Activated CD4-positive, CD25-positive, alpha-beta regulatory T cell treated with anti-CD3 and anti-CD28 coated beads, Interleukin-2, amount 50 U/mL, for 24 hours (primary cell): ENCODE measurements at places on chromosomes 16 and 17.
A peak's percentile ranks its signal among the peaks of the same experiment; 100 is the strongest.

DNA sequence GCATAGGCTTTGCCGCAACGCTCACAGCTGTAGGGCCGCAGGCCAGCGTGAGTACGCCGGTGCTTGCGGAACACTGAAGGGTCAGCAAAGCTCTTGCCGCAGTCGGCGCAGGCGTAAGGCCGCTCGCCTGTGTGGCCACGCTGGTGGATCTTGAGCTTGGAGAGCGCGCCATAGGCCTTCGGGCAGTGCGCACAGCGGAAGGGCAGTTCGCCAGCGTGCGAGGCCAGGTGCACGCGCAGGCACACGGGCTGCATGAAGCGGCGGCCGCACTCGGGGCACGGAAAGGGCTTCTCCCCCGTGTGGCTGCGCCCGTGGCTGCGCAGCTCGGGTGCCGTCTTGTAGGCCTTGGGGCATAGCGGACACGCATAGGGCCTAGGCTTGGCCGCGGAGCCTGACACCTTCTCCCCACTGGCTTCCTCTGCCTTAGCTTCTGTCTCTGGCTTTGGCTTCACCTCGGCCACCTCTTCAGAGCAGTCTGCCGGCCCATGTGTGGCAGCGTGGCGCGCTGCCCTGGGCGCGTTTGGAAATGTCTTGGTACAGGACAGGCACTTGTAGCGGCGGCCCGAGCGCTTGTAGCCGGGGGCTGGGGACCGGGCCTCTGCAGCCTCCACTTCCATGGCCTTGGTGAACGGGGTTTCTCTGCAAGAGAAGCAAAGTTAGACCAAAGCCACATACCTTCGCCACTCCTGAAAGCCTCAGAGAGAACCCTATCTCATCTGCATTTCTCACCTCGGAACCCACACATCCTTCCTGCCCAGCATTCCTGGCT is 10.0 kb downstream of the ZNF668 start:
- no peak for ATAC-seq

GRCh38 chr17:55201308-55201932 is 63.3 kb upstream of the HLF start:
- ATAC-seq = no peak

- ATAC-seq = peak; percentile 81
Measured at GRCh38 chr16:11025120-11025531, 80.8 kb downstream of the CLEC16A start.

GRCh38 chr17:79029327-79030009 is 5.5 kb downstream of the C1QTNF1 start:
- ATAC-seq = no peak

GRCh38 chr17:17064322-17064721 is 22.1 kb downstream of the MPRIP start:
- no peak for ATAC-seq

DNA sequence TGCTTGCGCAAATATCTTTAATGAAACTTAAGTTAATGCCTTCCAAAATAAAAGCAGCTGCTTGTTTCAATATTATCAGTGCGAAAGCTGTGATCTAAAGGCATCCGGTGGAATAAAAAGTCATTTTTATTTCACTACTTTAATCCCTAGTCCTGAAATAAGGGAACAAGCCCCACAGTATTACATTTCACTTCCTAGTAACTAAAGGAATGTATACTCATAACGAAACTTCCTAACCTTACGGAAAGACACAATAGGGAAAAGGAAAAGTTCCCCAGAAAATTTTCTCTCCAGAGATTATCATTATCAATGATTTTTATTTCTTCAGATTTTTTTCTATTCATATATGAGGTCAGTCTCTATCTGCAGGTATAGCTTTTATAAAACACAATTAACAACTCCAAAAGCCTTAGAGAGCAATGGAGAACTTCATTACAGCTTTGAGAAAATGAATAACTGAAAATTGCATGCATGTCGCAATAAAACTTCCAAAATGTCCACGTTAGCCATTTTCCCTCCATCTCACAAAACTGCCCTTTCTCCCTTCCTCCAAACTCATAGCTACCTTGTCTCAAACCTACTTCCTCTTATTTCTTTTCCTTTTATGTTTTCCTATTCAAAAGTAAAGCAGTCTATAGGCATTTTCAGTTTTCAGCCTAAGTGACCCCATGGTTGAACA is 154.3 kb upstream of the MED13 start:
- ATAC-seq = no peak

DNA sequence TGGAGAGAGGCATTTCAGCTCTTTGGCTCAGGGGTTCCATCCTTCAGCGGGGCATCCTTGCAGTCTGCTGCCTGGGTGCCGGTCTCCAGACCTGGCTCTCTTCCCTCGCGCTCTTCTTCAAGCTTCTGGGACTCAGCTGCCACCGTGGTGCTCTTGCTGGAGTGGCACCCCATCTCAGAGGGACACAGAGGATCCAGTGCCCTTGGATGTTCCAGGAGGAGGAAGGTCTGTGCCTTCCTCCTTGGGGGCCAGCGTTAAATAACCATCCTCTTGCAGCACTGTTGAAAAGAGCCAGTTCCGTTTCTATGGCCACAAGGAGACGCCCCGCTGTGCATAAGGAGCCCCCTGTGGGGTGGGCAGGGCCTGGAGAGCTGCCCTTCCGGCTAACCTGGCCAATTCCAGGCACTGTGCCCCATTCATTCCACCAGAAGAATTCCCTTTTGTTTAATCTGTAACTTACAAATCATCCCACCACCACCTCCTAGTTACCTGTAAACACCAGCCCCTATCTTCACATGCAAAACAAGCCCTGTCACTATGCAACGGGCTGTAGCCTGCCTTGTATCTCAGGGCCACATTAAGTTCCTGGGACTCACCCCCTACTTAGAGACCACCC is 8.6 kb downstream of the CHD9NB start:
- no peak for ATAC-seq

DNA sequence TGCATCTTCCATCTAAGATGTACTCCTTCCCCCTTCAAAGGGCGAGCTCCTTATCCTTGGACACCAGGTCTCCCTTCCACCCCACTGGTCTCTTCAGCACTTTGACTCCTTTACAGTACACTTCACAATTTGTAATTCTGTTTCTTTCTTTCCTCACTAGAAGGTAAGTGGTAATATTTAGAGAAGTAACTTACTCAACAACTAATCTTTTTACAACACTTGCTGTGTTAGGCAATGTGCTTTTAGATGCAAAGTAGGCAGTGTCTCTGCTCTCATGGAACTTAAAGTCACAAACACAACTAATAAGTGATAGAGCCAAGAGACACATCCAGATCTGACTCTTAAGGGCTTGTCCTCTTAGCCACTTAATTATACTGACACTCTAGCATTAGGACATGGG is 6.4 kb downstream of the SIAH1 start:
- ATAC-seq = no peak

DNA sequence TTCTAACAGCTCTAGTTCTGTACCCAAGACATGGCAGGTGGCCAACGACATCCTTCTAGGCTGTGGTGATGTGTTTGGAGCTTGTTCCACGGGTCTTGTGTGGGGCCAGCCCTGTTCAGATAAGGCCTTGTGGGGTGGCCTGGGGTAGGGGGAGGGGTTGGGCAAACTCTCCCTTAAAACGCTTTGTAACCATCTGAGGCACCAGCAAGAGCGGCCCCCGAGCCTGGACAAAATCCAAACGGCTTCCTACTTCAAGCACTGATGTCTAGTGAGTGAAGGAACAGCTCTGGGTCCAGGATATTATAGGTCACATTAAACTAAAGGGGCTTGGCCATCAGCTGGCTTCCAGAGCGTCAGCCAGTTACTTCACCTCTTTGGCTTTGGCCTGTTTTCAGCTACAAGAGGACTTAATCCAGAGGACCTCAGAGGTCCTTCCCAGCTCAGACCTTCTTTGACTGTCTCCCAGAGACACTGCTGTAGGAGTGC is 11.9 kb downstream of the SERPINF1 start:
- no peak for ATAC-seq

DNA sequence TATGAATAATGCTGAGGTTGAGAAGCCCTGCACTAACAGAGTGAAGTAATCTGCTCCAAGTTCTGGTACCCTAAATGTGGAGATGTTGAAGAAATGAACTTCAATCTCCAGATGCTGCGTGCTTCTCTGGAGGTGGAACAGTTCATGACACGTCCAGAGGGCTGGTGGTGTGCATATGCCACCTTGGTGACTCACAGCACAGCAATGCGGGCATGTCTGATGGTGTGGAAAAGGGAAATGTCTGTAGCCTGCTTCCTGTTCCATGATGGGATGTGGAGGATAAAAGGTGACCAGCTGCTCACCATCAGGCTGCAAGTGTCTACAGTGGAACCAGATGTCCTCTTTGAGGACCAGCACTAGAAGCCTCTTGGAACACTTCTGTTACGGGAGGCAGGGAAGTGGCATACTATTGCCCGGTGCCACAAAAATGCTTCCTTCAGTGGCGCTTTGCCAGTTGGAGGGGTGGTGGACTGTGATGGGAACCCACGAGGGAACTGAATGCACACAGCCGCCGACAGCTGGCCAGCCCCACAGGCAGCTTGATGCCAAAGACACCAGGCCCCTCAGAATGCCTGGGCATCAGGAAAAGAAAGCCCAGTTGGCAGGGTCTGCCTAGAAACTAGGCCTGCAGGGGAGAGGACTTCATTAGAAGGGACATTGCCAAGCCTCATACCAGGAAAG is 19.9 kb downstream of the SNX11 start:
- ATAC-seq = no peak

- peak; percentile 88 for ATAC-seq
Measured at GRCh38 chr17:2954898-2955445, 108.4 kb downstream of the OR1D5 start.

- ATAC-seq = peak; percentile 10
Measured at GRCh38 chr17:74749279-74750038, 1.0 kb downstream of the NHERF1 start.

GRCh38 chr17:42248351-42249179 is 27.6 kb downstream of the STAT5B start:
- ATAC-seq = peak; percentile 71

DNA sequence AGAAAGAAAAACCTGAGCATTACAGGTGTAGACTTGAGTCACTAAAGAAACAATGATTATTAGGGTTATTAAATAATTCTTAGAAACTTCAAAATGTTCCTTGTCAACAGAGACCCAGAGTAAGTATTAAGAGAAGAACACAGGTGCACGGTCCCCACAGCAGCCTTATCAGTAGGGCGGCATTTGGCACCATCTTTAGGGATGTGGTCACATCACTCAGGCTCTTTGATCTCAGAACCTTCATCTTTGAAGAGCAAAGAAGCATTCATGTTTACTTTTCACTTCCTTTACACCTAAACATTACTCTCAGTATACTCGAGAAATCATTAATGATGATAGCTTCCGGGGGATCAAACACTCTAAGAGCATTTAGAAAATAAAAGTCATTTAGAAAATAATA is 928.7 kb downstream of the KCNJ2 start:
- ATAC-seq = no peak

- ATAC-seq = no peak
Measured at GRCh38 chr16:11530171-11530940, 56.4 kb downstream of the LITAF start.

DNA sequence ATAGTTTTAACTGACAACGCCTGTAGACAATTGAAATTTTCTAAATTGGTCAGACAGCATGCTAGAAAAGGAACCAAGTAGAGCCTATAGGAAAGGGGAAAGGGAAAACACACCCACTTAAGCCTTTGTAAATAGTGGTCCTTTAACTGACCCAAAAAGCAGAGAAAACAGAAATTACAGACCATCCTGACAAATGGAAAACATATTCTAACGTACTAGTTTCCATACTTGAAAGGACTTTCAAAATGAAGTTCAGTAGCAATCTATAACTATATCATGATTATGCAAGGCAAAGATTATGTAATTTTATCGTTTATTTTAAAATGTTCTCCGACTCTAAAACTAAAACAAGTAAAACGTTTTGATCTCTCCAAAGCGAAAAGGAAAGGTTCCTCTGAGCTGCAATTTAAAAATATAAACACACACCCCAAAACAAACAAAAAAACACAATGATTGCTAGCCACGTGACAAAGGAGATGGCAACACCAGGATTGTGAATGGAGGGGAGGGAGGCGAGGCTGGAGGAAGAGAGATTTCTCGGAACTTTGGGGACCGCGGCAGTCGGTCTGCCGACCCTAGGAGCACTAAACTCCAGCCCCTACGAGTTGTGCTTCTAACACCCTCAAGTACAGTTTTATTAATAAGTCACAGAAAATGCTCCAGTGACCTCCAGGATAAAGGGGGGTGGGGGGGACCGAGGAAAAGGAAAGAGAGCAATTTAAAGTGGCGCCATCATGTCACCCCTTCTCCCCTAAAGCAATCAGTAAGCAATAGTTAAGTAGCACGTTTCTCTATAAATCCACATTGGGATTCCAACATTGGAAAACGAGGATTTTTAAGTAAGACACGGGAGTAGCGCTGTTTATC is 1.7 kb downstream of the KANSL1 start:
- no peak for ATAC-seq

DNA sequence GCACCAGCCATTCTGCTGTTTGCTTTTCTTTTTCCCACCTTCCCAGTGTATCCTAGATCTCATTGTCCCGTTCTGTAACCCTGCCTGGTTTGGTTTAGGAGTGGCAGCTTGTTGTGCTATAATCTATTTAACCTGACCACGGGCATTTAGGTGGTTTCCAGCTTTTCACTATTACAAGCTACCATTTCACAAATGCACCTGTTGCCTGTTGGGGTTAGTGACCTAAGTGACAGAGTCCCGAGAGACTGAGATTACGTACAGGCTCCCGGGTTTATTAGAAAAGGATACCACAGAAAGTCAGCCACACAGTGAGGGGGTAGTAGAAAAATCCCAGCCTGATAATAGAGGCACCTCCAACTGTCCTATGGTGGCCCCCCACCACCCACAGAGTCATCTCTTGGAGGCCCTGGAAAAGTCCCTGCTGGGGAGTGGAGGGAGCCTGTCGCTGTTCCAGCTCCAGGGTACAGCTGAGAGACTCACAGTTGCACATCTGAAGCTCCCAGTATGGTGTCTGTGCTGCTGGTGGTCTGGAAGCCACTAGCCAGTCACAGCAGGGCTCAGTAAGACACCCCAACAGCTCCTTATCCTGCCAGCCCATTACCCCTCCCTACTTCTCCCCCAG is 21.2 kb downstream of the CLEC16A start:
- peak; percentile 62 for ATAC-seq

GRCh38 chr16:9908613-9909012 is 273.6 kb downstream of the GRIN2A start:
- no peak for ATAC-seq

GRCh38 chr16:71569621-71570020 is 7.3 kb downstream of the TAT start:
- ATAC-seq = no peak

- no peak for ATAC-seq
Measured at GRCh38 chr17:44536090-44536953, 21.0 kb upstream of the FZD2 start.

- no peak for ATAC-seq
Measured at GRCh38 chr17:49703557-49704277, 4.0 kb downstream of the SLC35B1 start.

GRCh38 chr17:81515530-81516041 is 3.0 kb upstream of the ACTG1 start:
- no peak for ATAC-seq

GRCh38 chr16:78523212-78523985 is 423.9 kb downstream of the WWOX start:
- no peak for ATAC-seq

DNA sequence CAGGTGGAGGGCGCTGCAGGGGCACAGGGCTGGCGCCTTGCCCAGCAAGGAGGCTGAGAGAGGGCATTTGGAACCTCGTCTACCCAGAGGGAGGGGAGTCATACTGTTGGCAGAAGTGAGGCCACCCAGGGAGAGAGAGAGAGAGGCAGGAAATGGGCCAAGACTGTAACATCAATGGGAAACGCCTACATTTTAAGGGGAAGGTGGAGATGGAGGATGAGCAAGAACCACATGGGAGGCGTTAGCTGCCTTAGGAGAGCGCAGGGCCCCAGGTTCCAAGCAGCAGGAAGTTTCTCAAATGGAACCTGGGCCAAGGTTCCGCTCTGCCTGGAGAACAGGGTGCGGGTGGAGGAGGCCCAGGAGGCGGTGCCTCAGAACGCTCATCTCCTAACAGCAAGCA is 2.7 kb upstream of the WFDC1 start:
- ATAC-seq = no peak
